ENCODE measurements at places on chromosomes 16 and 17.

GRCh38 chr17:79949656-79950209, 85.9 kb downstream of the TBC1D16 start:
- no peak for DNase-seq

DNA sequence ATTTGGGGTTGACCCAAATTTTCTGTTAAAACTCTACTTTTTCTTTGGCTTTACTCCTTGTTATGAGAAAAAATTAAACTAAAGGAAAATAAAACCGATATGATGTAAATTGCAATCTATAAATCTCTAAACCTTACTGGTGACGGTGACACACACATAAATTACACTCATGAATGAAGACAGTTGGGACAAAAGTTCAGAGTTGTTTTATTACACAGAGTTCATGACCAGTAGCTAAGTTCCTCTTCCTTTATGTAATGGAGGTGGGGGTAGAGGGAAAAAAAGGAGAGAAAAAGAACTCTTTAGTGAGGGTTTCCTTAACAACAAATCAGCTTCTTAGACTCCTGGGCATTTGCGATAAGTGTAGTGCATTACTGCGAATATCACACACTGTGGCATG, 220.7 kb downstream of the KCNJ2 start:
- no peak for DNase-seq

GRCh38 chr16:65010125-65010524, 111.7 kb downstream of the CDH11 start:
- DNase-seq, result no peak

GRCh38 chr16:81708266-81709015, 70.7 kb upstream of the PLCG2 start:
- no peak for DNase-seq

DNA sequence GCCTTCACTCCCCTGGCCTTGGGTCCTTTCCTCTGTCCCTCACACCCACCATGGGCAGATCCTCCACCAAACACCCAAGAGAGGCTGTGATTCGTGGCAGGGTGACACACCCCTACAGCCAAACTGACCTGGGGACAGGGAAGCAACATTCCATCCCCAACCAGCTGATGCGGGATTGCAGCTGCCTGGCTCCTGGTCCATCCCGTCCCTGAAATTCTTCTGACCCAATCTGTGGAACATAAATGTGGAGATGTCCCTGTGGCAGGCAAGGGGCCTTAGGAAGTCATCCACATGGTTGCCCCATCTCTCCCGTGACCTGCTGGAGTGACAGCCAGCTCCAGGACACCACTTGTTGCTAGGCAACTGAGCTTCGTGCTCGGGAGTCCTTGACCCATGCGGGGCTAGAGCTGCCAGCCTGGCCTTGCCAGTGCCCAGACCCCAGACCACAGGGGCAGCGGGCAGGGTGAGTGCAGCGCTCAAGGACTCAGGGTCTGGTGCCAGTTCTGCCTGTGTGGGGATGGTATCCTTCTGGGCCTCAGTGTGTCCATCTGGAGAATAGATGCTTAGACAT, 34.0 kb upstream of the CPNE2 start:
- no peak for DNase-seq

- DNase-seq, result no peak
These were observed 32.8 kb downstream of the IRF8 start for GRCh38 chr16:85931596-85932402.

- peak; percentile 53 for DNase-seq
These were observed 1.5 kb upstream of the MAF start for GRCh38 chr16:79601931-79602627.

- no peak for DNase-seq
These were observed 2.7 kb downstream of the TELO2 start for GRCh38 chr16:1495889-1496262.

- DNase-seq, result no peak
These were observed 58.2 kb downstream of the CNTNAP4 start for GRCh38 chr16:76335180-76335974.

GRCh38 chr17:73348018-73348828, 36.4 kb upstream of the CDC42EP4 start:
- no peak for DNase-seq

DNA sequence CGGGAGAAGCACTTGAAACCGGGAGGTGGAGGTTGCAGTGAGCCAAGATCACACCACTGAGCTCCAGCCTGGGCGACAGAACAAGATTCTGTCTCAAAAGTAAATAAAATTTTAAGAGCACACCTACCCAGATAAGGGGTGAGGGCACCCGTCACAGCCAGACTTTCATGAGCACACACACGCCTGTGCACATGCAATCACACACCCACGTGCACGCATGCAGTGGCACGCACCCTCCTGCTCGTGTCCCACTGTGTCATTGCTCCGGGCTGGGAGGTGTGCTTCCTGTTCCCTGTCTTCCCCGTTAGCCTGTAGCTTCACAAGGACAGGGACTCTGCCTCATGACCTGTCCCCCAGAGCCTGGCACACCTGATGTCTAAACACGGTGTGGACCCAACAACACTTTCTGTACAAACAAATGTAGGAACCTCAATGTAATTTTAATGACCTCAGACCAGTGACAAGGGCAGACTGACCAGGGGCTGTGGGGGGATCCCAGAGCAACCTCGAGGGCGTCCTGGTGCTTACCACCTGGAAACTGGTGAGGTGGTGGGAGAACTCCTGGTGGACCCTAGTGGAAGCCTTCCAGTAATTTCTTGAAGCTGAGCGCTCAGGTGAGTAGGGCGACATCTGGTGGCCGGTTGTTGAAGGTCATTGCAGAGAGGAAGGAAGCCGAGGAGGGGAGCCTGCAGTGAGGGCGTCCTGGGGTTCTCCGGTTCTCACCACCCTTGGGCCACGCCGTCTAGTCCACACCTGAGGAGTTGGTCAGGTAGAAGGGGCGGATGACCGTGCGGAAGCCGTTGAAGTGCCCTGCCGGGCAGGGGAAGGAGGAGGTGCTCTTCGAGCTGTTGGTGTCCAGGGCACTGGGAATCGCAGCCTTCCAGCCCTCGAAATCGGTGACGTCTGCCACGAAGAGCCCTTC, 8.6 kb downstream of the LGALS3BP start:
- peak; percentile 82 for DNase-seq

GRCh38 chr17:17153071-17153470, 53.1 kb downstream of the PLD6 start:
- DNase-seq, result no peak

- no peak for DNase-seq
These were observed 6.3 kb upstream of the MMP28 start for GRCh38 chr17:35801583-35802224.

- no peak for DNase-seq
These were observed 44.9 kb upstream of the CNEP1R1 start for GRCh38 chr16:49980166-49980565.

GRCh38 chr17:66643815-66644710, 190.9 kb upstream of the CACNG5 start:
- DNase-seq, result no peak

DNA sequence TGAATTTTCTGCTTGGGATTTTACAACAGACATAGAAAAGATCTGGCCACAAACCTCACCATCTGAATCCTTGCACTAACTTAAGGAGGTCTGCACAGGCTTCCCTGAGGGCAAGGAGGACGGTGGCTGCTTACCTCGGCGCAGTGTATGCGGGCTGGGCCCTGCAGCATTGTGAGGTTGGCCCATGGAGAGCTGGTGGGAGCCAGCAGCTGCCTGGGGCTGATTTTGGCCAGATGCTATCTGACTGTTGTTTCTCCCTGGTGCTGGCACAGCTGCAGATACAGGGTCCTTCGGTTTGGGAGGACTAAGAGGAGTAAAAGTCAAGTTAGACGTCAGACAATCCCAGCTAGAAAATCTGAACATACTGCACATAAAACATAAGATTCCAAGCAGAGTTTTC, 79.8 kb downstream of the ARHGAP17 start:
- DNase-seq, result no peak

DNA sequence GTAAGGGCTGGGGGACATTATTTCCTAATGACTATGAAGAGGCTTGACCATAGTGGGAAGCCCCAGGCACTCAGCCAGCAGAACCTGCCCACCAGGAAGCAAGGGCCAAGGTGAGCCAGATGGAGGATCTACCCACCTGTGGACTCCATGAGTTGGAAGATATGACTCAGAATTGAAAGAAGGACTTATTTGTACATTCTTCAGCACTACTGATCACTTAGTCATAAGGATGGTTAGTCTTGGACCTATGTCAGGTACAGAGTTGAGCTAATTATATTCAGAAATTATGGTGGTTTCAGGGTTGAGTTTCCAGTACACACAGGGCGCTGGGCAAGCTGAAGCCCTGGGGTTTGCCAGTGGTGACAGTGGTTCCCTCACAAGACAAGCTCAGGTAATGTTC, 24.0 kb upstream of the GRIN2A start:
- DNase-seq, result no peak

DNA sequence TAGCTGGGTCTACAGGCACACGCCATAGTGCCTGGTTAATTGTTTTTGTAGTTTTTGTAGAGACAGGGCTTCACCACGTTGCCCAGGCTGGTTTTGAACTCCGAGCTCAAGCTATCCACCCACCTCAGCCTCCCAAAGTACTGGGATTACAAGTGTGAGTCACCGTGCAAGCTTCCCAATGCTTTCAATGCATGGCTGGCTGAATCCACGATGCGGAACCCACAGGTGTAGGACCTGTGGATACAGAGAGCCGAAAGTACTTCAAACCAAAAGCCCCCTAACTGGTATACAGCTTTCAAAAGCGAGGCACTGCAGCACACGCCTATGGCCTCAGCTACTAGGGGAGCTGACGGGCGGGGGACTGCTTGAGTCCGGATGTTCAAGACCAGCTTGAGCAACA, 44.8 kb downstream of the METTL16 start:
- DNase-seq, result no peak

- no peak for DNase-seq
These were observed 1038.3 kb downstream of the CDH11 start for GRCh38 chr16:64083428-64084129.

DNA sequence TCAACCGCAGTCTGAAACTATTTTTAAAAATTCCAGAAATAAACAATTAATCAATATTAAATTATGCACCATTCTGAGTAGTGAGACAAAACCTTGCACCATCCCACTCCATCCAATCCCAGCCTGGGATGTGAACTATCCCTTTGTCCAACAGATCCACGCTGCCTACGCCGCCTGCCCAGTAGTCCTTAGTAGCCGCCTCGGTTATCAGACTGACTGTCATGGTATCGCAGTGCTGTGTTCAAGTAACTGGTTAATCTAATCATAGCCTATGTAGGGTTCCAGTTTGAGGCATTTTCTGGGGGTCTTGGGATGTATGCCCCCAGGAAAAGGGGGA, 437.7 kb downstream of the HS3ST3B1 start:
- no peak for DNase-seq

- no peak for DNase-seq
These were observed 20.0 kb downstream of the ABCA10 start for GRCh38 chr17:69208640-69209039.

All from HEK293T (cell line).